Eye (tissue), 1 donor: ENCODE measurements at places on chromosomes 3 and 15.

DNA sequence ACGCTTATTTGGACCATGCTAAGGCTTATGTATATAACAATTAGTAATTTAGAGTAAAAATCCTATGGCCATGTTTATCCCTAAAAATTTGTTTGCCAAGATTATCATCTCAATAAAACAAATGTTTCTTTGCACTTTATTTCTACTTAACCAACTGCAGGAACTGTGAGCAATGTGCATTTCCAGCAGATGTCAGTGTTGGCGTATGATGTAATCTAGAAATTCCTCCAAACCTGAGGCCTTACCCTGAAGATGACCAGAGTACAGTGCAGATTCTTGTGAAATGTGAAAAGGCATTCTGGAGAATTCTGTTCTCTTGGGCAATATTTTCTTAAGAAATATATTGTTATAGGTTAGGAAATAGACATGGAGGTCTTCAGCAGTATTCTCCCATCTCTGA lies 205.9 kb downstream of the MBNL1 start:
- peak; percentile 59 for DNase-seq

DNA sequence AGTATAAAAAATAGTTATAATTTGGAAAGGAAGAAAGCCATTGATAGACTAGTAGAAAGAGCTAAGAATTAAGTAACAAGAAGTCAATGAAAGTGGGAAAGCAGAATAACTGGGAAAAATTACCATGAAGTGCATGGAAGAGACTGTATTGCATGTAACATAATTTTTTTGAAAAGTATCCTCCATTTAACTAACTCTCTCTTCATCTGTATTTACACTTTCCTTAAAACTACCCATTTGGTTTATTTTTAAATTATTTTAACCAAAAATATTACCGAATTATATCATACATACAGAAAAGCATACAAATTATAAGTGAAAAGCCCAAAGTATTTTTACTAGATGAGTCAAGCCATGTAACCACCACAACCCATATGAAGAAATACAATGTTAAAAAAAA lies 1009.9 kb upstream of the SEMA6D start:
- DNase-seq = no peak

- no peak for DNase-seq
Measured at GRCh38 chr15:77033417-77033728, 37.5 kb downstream of the TSPAN3 start.

GRCh38 chr3:36729204-36730056 lies 34.9 kb downstream of the DCLK3 start:
- peak; percentile 81 for DNase-seq

DNA sequence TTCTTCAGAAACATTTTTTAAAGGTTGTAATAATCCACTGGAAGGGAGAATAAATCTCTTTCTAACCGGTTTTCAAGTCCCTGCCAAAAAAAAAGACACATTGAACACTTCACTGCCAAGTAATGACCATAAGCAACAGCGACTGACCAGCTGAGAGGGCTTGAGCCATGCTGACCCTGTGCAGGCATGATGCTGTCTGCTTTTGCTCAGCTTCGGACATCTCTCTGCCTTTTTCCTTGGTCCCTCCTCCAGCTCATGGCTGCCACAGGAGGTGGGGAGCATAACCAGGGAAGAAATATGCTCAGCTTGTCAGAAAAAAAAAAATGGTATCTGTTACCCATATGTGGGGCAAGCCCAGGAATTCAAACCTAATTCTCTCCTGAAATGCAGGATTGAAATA lies 1.5 kb downstream of the IGSF10 start:
- no peak for DNase-seq

GRCh38 chr3:183884097-183884426 lies 618 bp downstream of the PARL start:
- no peak for DNase-seq

DNA sequence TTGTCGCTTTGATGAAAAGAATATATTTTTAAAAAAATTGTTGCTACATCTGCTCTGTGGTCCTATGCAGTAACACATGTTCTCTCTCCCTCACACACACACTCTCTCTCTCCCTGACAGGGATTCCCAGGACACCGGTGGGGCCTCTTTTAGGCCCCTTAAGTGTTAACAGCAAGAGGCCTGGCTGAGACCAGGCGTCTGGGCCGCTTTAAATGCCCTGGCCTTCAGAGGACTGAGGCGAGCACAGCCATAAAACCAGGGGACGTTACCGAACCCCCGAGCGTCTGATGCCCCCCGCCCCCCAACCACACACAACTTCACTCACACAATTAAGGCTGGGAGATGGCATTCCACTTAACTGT lies 1.7 kb downstream of the BNC1 start:
- no peak for DNase-seq

DNA sequence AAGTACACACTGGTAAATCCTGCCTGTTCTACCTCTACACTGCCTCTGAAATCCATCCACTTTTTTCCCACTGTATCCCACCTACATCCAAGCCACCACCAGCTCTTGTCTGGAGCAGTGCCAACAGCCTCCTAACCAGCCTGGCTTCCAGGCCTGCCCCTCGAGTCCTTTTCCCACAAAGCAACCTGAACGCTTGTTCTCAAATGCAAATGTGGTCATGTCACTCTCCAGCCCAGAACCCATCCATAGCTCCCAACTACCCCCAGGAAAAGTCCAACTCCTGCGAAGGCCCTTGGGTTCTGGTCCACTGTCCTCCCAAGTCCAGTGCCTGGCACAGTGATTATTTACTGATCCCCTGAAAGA lies 83.8 kb downstream of the SEMA5B start:
- DNase-seq = no peak

- DNase-seq = no peak
Measured at GRCh38 chr3:50278123-50278879, 586 bp upstream of the LSMEM2 start.

DNA sequence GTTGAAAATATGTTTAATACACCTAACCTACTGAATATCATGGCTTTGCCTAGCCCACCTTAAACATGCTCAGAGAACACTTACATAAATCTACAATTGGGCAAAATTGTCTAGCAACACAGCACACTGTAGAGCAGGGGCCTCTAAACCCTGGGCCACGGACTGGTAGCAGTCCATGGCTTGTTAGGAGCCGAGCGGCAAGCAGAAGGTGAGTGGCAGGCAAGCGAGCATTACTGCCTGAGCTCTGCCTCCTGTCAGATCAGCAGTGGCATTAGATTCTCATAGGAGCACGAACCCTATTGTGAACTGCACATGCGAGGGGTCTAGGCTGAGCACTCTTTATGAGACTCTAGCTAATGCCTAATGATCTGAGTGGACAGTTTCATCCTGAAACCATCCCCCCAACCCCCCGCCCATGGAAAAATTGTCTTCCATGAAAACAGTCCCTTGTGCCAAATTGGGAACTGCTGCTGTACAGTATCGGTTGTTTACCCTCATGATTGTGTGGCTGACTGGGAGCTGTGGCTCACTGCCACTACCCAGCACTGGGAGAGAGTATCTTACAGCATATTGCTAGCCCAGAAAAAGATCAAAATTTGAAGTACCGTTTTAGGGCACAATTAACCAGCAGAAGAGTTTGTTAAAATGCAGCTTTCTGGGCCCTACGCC lies 26.1 kb downstream of the CMSS1 start:
- no peak for DNase-seq

DNA sequence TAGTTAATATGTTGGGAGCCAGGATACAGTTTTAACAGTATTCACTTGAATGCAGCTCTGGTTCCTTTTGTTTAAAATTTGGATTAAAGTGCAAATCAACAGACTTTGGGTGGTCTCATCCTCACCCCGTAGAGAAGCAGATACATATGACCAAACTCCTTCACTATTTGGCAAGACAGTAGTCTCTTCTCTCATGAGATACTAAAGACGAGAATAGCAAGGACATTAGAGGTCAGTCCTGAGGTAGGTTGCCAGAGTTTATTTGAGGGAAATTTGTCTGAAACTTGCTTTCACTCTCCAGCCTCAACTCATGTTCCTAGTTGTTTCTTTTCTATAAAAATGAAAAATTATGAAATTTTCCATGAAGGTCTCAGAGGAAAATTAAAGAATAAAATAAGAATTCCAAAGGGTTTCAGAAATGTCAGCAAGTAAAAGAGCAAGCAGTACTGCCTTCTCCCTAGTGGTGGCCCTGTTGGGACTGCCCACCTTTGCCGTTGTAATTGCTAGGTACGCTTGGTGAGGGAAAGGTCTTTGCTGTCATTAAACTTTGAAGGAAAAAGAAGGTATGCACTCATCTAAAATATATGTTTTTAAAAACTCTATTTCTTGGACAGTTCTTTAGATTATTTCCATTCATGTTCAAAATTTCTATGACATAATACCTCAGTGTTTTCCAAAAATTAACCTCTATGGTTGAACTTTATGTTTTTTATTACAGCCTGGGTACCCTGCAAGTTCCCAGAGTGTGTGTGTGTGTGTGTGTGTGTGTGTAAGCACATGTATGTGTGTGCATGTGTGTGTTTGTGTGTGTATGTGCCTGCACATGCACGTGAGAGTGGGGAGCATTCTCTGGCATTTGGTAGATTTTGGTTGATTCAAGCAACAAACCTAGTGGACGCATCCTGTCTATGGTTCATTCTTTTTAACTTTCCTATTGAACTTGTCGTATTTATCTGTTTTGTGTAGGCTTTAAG lies 111.4 kb downstream of the CMSS1 start:
- DNase-seq = no peak

GRCh38 chr15:65059369-65059750 lies 8.4 kb downstream of the RASL12 start:
- no peak for DNase-seq

DNA sequence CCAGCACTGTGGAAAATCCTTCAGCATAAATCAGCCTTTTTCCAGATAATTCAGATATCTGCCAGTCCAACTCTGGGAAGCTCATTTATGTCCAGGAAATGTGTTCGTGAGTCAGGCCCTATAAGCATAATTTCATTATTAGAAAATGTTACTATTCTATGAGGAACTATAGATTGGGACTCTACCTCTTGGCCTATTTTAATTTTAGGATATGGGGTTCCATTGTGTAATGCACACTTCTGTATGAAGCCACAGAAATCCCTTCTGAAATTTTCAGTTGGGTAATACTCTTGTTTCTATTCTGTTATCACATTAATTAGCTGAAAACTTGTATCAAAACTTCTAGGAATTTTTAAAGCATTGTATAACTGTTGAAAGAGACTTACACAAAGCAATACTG lies 43.9 kb upstream of the IL12A start:
- DNase-seq = no peak

DNA sequence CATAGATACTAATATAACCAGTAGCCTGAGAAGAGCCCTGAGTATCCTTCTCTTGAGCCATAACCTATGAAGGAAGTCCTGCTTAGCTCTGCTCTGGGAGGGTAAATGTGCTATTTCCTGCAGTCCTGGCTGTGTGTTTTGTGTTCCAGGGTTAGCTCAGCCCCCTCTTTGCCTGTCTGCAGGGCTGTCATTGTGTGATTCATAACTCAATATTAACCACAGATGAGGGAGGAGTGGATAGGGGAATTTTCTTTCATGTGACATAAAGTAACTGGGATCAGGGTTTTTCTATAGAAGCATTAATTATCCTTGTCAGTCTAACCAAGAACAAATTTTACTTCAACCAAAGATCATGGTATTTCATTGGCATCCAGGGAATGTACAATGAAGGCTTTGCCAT lies 183.3 kb upstream of the ZBTB20 start:
- DNase-seq = no peak

DNA sequence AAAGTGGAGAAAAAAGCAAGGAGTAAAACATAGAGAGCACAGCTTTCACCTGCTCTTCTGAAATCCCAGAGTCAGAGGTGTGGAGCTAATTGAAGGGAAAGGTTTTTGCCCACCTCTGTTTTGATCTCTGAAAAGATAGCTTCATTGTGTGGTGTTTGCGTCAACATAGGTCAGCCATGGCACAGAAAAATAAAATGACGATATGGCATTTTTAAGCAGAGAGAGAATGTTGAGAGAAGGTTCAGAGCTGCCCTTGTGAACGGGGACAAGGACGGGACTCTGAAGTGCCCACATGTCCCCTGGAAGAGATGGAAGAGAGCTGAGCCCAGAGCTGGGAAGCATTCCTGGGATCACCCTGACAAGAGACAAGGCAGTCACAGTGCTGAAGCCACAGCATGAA lies 249.4 kb upstream of the PLSCR5 start:
- DNase-seq = no peak

GRCh38 chr3:161081633-161082032 lies 23.5 kb downstream of the B3GALNT1 start:
- DNase-seq = no peak

- no peak for DNase-seq
Measured at GRCh38 chr15:41493902-41494189, 172 bp downstream of the ITPKA start.

DNA sequence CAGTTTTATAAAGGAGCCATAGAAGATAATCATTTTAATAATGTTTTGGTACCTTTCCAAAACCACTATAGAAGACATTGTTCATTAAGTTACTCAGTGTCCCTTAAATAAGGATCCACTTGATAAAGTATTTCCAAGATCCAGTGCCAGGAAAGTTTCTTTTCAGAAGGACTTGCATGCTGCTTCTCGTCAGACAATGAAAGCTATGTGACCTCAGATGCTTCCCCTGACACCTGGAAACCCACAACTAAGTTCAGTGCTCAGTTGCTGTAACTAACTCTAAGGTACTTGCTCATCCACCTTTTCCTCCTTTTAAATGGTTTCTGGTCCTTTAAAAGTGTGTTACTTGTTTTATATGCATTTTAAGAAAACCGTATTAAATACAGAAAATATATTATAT lies 7.3 kb downstream of the SSR3 start:
- no peak for DNase-seq

DNA sequence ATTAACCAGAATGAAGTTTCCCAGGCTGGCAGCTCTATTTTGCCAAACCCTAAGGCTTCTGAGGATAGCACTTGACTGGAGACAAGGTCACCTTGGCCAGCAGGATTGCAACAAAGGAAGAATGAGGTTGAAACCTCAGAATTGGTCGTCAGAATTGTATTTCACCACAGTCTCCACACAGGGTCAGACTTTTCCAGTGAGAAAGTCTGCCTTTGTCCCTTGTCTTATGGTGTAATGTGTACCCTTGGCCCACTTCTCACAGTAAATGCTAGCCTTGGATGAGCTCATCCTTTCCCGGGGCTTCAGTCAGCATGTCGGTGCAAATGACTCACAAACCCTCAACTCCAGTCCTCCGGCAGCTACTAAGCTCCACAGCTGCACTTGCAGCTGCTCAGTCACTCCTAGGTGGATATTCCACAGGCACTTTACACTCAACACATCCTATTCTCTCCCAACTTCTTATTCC lies 19.7 kb downstream of the SSR3 start:
- DNase-seq = peak; percentile 81

GRCh38 chr3:122716667-122717066 lies 36.0 kb downstream of the PARP14 start:
- no peak for DNase-seq
